ENCODE measurements at places on chromosomes 2 and 18.

GRCh38 chr2:119700866-119701265 is 21.9 kb downstream of the TMEM177 start:
- no peak for DNase-seq

DNA sequence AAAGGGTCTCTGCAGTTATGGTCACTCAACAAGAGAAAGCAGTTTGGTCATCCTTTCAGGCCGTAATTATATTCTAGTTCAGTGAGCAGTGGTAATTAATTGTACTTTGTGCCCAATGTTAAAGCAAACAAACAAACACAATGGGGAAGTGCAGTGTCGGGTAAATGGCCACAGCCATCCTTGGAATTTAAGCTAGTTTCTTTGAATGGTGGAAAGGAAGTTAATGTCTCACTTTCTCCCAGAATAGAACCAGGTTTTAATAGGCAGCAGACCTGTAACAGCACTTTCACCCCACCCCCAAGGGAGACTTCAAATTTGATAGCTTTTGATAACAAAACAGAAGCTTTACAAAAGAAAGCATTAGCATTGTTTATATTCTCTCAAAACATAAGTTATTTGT is 20.0 kb upstream of the ITGAV start:
- no peak for DNase-seq

DNA sequence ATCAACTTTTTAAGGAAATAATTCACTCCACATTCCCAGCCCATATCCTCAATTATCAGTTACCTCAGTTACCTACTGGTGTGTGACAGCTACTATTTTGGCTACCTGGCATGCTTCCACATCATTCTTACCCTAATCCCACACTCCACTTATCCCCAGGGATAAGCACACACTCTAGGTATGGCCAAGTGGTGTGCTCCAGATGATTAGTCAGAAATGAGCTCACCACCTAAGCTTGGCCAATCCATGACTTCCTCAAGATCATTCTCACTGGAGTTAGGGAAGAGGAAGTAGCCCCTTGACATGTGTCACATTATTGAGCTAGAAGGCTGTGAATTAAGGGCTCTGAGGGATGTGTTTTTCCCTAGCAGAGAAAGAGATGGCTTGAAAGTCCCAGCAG is 20.9 kb upstream of the SMAD4 start:
- DNase-seq = no peak

DNA sequence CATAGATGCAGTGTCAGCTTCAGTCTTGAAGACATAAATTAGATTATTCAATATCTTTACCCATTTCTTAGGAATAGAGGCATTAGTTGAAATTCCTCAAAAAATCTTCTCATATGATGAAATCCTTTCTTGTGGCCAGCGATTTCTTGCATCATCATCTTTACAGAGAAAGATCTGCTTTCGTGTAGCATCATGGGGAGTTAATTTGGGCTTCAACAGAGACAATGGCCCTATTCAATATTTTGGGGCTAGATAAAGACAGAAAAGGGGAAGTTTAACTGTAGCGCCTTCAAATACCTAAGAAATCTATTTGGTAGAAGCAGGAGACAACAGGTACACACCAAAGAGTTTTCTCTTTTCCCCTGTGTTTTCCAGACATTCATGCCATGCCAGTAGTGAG is 73.8 kb downstream of the TGFA start:
- DNase-seq = no peak

DNA sequence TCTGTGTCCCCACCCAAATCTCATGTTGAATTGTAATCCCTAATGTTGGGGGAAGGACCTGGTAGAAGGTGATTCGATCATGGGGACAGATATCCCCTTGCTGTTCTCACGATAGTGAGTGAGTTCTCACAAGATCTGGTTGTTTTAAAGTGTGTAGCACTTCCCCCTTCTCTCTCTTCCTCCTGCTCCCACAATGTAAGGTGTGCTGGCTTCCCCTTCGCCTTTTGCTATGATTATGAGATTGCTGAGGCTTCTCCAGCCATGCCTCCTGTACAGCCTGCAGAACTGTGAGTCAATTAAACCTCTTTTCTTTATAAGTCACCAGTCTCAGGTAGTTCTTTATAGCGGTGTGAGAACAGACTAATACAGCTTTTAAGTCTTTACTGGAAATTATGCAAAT is 193.3 kb upstream of the RBBP8 start:
- DNase-seq = no peak

DNA sequence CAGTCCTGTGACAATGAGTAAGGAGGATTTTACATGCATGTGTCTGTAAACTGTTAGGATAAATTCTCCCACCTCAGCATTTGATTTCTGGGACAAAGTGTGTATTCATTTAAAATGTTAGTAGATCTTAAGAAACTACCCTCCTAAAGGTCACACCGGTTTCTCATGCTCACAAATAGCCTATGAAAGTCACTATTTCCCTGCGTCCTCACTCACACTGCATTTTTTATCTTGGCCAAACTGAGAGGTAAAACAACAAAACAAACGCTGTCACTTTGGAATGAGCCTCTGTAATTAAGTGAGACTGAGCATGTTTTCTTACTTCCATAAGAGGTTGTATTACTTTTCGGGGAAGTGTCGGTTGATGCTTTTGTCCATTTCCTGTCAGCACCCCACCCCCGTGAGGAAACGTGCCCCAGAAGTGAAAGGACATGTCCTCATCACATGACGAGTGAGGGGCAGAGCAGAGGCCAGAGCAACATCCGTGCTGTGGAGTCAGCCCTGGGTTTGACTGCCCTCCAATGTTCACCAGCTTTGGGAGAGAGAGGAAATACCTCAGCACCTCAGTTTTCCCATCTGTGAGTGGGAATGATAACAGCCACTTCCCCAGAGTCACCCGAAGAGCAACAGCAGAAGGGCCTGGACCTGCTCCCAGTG is 3.1 kb downstream of the GYPC start:
- DNase-seq = peak; percentile 44

DNA sequence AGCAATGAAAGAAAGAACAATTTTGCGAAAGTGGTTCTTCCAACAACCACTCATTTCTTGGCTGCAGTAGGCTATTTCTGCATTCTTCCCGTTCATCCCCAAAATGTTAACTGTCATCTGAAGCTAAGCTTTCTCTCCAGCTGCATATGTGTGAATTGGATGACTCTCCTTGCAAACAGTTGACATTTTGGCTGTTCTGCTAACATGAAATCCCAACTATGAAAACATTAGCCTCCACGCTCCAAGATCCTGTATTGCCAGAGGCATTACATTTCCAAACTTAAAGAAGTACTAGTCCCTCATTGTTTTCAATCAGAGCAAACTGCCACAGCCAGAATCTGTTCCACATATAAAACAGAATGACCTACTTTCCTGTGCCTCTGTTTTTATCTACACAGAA is 88.5 kb downstream of the TGIF1 start:
- no peak for DNase-seq

DNA sequence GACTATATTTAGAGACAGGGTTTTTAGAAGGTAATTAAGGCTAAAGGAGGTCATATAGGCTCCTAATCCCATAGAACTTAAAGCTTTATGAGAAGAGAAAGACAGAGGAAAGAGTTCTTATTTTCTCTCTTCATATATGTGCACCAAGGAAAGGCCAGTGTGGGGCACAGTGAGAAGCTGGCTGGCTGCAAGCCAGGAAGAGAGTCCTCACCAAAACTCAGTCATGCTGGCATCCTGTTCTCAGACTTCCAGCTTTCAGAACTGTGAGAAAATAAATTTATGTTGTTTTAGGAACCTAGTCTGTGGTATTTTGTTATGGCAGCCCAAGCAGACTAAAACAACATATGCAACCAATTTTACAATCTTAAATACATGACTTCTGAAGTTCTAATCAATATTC is 31.5 kb upstream of the ATIC start:
- no peak for DNase-seq

GRCh38 chr2:197500503-197501131 is 438 bp downstream of the HSPE1 start:
- DNase-seq = peak; percentile 59

DNA sequence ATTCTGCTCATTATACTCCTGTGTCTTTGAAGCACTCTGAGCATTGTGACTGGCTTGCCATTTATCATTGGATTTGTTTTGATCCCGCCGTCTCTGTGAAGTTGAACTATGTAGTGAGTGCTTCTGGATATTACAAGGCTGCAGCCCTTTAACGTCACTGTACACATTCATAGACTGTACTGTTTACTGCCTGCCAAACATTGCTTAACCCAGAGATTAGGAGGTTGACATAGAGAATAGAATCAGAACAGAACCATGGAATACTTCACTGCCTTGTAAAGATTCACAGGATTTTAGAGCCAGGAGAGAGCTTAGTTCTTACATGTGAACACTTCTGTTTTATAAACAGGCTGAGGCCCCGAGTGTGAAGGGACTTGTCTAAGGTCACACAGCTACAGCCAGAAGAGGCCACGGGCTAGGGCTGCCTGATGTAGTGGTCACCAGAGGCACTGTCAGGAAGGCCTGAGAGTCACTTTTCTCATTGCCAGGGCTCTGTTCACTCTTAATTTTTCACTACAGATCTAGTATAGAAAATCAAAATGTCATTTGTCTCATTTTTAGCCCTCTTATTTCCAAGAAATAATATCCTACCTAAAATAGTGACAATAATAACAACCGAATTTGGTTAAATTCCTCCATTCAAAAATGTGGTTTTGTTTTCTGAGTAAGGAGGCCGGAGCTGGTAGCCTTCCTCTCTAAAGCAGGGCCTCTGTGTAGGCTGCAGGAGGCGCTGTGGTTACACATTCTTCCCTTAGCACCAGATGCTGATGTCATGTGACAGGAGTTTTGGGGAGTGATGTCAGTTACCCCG is 87.9 kb downstream of the UGGT1 start:
- peak; percentile 12 for DNase-seq

- DNase-seq = no peak
These were observed 52.3 kb downstream of the RPE start for GRCh38 chr2:210054696-210055095.

DNA sequence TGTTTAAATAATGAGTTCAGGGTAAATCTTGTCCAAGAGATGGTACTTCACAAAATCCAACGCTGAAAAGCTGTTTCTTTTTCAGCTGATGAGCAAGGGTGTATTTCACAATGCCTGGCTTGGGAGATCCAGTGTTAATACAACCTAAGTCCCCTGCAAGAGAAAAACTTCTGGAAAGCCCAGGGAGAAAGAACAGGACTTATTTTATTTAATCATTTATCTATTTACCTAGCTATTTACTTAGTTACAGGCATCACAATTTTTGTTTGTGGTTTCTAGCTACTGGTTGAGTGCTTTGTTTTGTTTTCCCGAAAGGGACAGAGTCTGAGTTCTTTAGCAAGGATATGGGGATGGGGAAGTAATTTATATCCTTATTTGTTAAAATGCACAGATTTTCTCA is 598.2 kb upstream of the SYT4 start:
- no peak for DNase-seq

DNA sequence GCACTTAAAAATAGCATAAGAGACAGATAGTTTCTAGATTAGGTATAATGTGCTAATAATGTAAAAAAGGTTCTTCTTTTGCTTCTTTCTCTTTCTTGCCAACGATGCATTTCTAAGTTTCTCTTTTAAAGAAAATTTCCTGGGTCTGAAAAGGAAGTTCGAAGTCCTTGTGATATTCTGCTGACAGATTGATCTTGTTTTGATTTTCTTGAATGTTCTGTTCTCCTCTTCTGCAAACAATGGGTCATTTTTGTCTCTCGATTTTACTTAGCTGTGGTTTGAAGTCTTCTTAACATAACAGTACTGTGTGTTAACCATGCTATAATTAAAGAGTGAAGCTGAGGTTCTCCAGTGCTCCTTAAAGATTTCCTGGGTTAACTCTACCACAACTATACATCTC is 61.1 kb upstream of the ACYP2 start:
- DNase-seq = no peak

GRCh38 chr2:188404341-188405004 is 112.8 kb downstream of the GULP1 start:
- no peak for DNase-seq

DNA sequence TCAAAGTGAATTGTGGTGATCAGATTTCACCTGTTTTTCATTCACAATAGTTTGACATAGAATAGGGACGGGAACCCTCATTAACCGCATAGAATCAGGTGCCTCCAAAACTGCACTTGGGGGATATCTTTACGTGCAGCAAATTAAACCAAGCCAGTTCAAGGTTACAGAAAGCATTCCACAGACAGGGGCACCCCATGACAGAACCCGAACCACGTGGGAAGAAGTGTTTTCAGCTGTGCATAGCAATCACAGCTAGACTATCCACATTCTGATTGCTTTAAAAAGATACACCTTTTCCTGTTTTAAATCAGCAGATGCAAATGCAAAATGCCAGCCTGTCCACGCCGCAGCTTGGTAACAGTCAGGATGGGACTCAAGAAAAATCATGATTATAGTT is 205.8 kb downstream of the ANAPC1 start:
- DNase-seq = no peak

DNA sequence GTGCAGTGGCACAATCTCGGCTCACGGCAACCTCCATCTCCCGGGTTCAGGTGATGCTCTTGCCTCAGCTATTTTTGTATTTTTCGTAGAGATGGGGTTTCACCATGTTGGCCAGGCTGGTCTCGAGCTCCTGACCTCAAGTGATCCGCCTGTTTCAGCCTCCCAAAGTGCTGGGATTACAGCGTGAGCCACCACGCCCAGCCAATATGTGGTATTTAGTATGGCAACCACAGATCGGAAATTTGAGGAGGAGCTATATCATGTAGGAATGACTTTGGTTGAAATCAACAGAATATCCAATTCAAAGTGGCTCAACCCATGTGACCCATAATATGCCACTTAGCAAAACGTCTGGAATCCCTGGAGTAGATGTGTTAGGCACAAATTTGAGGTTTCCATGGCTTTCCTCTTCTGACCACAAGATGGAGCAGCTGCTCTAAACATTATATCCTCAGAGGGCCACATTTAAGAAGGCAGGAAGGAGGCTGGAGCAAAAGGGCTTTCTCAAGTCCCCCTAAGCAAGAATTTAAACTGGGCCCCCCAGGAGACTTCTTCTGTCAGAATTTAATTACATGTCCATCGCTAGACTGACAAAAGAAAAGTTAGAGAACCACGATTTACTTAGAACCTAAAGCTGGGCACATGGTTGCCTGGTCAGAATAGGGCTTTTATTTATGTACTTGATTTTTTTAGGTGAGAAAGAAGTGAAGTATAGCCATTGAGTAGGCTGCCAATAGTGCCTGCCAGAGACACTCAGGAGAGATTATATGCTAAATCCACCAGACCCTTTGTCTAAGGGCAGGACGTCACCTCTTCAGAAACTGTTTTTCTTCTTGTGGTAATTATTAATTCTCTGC is 49.6 kb upstream of the ITSN2 start:
- DNase-seq = no peak

GRCh38 chr2:11032396-11032795 is 120.7 kb downstream of the KCNF1 start:
- DNase-seq = no peak

GRCh38 chr2:29061176-29061575 is 13.1 kb downstream of the PCARE start:
- DNase-seq = no peak

All from activated CD4-positive, CD25-positive, alpha-beta regulatory T cell (primary cell).